ENCODE measurements at places on chromosomes 1 and 21.

- no peak for DNase-seq
Observed at GRCh38 chr1:117009132-117009531, 7.6 kb downstream of the CD101 start.

DNA sequence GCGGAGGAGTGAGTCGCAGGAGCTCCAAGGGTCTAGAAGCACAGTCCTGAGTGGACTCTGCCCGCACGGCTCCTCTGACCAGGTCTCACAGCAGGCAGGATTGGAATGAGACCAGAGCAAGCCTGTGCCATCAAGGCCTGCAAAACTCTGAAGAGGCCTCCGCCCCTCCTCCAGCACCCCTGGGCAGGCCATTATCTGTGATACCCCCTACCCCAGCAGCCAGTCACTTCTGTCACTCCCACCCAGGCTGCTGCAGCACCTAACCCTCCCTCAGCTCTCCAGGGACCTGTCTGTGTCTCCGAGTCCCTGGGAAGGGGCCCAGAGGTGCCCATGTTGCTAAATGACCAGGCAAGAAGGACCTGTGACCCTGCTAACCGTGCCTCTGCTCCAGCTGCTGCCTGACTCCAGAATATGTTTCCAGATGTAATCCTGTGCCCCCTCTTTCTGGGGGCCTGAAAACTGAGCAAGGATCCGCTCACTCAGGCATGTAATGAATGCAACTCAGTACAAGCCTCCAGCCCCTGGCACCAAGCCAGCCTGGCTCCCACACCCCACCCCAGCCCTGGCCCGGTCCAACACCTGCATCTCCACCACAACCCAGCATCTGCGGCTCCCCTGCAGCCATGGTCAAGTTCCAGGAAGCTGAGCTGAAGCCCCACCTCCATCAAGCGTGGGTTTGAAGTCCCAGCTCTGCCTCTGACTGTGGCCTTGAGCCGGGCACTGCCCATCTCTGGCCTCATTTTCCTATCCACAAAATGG is 22.1 kb upstream of the COL16A1 start:
- DNase-seq, result no peak

- no peak for DNase-seq
Observed at GRCh38 chr1:86285796-86286195, 110.3 kb downstream of the ODF2L start.

DNA sequence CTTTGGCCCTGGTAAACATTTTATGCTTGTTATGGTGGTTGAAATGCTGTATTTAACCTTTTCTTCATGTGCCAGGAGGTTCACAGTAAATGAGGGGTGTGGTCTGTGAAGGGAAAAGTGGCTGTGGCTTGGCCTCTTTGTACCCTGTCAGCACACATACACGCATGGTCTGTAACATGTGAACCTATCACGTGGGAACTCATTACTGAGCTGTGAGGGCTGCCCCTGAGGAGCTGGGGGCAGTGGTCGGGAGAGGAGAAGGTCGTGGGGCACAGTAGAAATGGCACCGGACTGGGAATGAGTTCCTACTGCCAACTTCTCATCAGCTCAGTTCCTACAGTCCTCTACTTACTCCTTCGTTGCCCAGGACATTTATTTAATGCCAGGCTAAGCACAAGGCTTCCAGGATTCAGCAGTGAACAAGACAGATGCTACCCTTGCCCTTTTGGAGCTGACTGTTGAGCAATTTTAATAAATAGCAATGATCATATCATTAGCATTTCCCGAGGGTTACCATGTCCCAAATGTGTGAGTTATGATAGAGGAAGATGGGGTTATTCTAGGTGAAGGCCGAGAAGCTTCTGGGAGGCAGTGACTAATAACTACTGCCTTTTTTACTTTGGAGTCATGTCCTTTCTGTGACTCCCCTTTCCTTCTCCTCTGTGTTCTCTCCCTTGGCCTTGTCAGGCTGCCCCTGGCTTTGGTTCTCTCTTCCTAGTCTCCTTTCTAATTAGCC is 38.8 kb downstream of the DDR2 start:
- no peak for DNase-seq

DNA sequence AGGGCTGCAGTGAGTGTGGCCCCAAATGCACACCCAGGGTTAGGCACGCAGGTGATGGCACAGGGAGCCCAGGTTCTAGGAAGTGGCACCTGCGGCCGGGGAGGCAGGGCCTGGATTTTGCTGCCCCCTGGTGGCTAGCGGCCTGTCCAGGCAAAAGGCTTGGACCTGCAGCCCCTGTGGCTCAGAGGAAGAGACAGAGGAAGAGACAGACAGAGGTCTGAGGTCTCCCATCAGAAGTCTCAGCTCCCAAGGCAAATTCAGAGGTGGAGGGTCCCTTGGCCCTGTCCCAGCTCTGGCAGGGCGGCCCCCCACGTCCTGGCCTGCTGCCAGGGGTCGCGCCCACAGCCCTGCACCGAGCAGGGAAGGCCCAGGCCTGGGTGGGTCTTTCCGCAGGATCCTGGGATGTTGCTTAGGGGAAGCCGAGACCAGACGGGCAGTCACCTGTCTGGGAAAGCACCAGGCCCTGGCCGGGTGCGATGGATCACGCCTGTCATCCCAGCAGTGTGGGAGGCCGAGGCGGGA is 8.0 kb upstream of the TNFRSF14 start:
- peak; percentile 89 for DNase-seq

- DNase-seq, result peak; percentile 20
Observed at GRCh38 chr1:230333590-230334446, 92.3 kb downstream of the PGBD5 start.
